Activated CD4-positive, CD25-positive, alpha-beta regulatory T cell (primary cell): ENCODE measurements at places on chromosomes 3 and 15.

DNA sequence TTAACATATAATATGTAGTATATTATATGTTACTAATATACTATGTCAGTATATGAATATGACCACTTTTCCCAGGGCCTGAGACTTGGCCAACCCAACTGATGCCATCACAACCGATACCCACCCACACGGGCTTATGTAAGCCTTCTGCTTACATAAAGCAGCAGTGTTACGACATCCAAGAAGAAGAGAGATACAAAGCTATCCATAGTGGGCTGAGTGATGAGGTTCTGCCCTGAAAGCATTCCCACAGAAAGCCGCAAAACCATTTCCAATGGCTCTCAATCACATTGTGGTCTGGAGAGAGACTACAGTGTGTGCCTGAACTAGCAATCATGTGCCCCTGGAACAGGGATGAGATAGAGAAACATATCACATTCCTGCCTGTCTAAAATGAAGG, 177.9 kb downstream of the PLOD2 start:
- DNase-seq = no peak

DNA sequence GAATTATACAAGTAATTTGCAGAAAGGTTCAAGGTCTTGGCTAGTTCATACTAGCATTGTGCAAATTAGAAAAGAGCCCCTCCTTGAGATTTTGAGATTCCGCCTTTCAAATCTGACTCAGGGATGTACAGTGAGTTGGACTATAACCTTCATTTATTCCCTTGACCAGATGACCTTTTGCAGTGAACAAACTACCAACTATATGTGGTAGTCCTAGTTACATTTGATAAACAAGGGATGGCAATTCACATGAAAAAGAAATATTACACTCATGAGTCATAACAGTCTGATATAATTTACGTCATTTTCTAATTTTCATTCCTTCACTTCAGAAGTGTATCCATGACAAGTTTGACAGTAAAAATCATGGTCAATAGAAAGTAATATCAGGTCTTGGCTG, 860.4 kb downstream of the ROBO1 start:
- DNase-seq = no peak

DNA sequence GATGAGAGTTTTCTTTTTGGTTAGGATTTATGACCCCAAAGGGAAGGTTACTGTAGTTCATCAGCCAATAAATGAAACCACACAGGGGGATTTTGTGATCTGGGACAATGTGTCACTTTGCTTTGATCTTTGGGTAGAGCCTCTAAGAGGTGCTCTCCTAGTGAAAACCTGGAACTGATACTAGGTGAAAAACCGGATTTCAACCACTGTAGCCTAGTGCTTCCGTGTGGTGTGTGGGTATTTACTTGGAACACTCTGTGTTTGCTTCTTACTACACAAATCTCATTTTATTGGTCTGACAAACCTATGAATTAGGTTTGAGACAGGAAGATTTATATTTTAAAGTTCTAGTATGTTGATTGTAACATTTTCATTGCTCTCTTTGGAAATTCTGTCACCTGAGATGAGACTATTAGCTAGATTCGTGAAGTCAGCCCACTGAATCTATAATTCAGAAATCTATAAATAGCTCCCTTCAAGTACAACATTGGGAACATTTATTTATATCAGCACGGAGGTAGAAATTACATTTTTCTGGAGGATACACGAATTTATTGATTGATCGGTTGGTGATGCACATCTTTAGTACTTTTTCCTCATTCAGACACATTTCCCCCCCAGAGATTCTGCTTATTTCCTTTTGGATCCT, 119.8 kb downstream of the AKAP13 start:
- DNase-seq = no peak

- no peak for DNase-seq
Measured at GRCh38 chr3:66922058-66922457, 76.0 kb upstream of the KBTBD8 start.

DNA sequence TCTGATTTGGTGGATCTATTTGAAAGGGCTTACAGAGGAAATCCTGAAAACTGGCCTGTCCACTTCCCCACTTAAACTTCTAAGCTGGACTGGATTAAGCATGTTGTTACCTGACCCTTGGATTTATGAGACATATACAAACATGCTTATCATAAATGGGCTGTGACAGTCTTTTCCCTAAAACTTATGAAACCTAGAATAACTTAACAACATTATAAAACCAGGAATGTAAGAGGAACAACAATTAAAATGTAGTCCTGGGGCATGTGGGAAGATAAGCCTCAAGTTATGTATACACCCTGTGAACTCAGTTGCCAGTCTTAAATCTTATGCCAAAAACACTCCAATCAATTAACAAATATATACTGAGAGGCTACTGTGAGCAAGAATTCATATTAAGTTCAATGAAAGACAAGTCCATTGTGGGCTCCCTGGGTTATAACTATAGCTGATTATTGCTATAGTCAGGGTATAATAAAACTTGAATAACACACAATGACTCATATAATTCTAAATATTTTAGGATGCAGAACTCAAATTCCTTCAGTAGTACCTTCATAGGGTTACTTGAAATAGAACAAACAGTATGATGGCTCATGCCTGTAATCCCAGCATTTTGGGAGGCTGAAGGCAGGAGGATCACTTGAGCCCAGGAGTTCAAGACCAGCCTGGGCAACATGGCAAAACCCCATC, 87.2 kb upstream of the PPIB start:
- DNase-seq = no peak

DNA sequence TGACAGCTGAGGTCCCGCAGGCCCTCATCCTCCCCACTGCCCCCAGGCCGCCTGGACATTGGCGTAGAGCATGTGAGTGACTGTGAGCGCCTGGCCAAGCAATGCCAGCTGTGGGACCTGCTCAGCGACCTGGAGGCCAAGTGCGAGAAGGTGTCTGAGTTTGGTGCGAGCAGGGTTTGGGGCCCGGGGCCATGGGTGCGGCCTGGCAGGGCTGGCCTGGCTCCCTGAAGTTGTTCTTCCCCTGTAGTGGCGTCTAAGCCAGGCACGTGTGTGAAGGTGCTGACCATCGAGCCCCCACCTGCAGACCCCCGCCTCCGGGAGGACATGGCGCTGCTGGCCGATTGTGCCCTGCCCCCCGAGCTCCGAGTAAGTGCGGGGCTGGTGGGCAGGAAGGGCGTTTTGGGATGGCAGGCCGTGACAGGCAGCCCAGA, 4.2 kb downstream of the ABTB1 start:
- DNase-seq = no peak

DNA sequence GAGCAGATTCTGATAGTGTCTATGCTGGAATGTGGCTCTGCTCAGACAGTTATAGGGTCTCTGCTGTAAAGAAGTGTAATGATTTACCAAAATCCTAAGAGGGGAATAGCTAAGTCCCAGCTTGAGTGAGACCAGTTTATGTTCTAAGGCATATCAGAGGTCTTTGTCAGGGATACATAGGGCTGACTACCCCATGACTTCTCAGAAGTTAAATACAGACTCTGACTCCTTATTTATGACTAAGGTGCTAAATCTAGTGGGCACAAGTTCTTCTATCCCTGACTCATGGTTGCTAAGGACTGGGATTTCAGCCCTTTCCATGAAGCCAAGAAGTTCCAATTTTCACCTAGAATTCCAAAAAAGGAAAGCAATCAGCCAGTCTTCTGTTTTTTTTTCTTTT, 192.6 kb upstream of the POU1F1 start:
- no peak for DNase-seq

GRCh38 chr3:22441711-22442110, 690.7 kb upstream of the ZNF385D start:
- DNase-seq = no peak

DNA sequence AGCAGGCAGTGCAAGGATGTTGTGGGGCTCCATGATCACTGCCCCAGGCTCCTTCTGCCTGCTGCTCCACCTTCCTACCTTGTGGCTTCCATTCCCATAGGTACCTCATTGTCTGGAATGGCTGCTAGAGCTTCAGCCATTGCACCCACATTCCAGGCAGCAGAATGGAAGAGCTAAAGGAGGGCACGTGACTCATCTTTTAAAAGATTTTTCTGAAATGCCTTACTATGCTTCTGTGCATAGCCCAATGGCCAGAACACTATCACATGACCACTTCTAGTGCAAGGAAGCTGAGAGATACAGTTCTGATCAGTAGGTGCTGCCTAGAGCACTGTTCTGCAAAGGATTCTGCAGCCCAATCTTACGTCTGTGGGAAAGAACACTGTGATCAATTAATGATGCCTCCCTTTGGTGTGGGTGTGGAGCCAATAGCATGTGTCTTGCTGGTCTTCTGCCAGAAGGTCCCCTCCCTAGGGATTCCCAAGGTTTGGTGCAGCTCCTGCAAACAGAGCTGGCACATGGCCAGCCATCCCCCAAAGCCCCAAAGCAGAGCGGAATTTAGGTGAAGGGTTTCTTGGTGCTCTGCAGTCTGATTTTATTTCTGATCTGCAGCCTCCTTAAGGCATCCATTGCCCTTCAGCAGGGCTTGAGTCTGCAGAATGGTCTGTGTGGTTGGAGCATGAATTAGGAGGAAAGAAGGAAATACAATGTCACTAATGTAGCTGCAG, 34.4 kb downstream of the SPSB4 start:
- DNase-seq = no peak

DNA sequence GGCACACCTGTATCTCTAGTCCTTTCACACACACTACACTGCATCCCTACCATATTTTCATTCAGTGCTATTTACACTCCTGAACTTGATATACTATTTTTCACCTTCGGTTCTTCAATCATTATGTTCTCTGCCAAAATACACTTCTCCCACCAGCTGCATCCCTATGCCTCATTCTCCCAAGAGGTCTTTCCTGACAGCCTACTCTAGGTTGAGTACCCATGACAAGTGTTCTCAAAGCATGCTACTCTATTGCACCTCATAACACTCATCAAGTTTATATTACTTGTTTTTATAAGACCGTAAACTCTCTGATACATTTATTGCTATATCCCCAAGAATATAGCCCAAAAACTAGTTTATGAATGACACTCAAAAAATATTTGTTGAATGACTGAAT, 549.5 kb downstream of the PYDC2 start:
- no peak for DNase-seq

DNA sequence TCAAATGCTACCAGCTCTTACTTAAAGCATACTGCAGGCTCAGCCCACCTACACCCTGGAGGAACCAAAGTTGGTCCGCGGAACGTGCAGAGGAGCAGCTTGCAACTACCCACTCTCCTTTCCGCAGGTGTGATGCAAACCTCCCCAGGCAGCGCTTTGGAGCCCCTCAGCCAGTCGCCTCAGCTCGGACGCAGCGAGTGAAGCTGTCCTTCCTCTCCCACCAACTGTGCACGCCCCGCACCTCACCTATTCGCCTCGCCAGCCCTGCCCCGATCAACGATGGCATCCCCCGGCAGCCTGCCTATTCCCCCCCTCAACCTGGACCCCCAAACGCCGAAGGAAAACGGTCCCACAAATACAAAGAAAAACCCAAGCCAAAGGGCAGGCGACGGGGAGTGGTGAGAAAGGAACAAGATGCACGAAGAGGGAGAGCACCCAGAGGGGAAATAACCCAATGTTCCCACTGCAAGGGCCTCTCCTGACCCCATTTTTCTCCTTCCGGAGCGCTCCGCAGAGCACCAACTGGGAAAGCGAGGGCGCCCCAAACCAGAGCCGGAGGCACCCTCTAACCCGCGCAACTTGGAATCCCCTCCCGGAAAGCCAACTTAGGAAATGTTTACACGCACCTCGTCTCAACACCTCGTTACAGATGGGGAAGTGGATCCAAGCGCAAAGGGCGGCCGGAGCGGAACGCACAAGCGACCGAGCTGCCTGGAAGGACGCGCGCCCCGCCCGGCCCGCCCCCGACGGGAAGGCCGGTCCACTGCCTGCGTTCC, 665 bp downstream of the GLB1 start:
- peak; percentile 36 for DNase-seq

DNA sequence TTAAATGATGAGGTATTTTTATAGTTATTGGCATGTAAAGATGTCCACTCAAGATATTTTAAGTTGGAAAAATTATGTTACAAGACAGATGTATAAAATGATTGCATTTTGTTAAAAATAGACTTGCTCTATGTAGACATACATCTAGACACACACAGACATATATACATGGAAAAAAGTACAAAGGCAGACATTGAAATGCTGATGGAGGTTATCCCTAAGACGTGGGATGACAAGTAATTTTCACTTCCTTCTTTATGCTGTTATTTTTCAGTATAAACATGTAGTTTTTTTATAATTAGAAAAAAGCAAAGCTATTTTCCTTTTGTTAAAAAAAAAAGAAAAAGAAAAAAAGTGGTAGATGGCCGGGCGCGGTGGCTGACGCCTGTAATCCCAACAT, 7.2 kb downstream of the HOMER2 start:
- no peak for DNase-seq

GRCh38 chr15:75307778-75308390, 25.2 kb downstream of the GOLGA6D start:
- DNase-seq = no peak

- no peak for DNase-seq
Measured at GRCh38 chr3:178436773-178437172, 99.5 kb upstream of the KCNMB2 start.

DNA sequence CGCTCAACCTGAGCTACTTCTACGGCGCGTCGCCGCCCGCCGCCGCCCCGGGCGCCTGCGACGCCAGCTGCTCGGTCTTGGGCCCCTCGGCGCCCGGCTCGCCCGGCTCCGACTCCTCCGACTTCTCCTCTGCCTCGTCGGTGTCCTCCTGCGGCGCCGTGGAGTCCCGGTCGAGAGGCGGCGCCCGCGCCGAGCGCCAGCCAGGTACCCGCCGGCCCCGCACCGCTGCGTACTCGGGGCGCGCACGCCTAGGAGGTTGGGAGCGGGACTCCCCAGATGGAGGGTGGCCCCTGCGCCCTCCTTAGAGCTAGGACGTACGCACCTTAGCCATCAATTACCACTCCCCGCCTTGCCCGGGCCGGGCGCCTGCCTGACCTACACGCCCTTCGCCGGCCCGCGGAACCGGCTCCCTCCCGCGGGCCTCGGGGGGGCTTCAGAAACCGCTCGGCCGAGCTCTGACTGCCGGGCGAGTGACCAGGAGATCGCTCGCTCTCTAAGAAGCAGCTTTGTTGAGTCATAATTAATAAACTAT, 466 bp downstream of the NFKBIZ start:
- DNase-seq = no peak

DNA sequence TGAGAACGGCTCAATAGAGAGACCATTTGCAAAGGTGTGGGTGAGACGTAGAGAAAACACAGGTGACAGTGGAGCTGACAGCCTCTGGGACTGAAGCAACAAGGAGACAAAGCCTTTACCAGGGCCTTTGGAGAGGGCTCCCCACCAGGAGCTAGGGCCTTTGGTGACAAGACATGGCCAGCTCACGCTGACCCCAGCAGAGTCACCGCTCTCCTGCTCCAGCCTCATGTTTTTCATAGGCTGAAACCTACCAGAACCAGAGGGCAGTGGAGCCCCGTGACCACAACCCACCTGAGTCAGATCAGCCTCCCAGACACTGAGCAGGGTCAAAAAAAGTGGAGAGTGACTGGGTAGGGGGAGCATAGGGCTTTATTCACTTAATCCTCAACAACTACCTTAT, 214.7 kb downstream of the SHQ1 start:
- no peak for DNase-seq

GRCh38 chr3:142269767-142270166, 44.4 kb upstream of the GK5 start:
- no peak for DNase-seq

GRCh38 chr3:270688-271087, 74.1 kb downstream of the CHL1 start:
- DNase-seq = no peak

- no peak for DNase-seq
Measured at GRCh38 chr15:100192097-100193080, 149.4 kb downstream of the ADAMTS17 start.

GRCh38 chr3:134105876-134106556, 76.3 kb upstream of the SLCO2A1 start:
- DNase-seq = no peak

GRCh38 chr3:100030346-100030745, 84.0 kb downstream of the FILIP1L start:
- no peak for DNase-seq
